ENCODE measurements at places on chromosomes 3 and 15.

- DNase-seq: no peak
Measured at GRCh38 chr3:113284453-113285050, 73.2 kb downstream of the BOC start.

GRCh38 chr3:64088408-64089205 is 65.3 kb upstream of the PSMD6 start:
- DNase-seq: no peak

GRCh38 chr3:9411302-9411701 is 13.9 kb downstream of the SETD5 start:
- DNase-seq: no peak

DNA sequence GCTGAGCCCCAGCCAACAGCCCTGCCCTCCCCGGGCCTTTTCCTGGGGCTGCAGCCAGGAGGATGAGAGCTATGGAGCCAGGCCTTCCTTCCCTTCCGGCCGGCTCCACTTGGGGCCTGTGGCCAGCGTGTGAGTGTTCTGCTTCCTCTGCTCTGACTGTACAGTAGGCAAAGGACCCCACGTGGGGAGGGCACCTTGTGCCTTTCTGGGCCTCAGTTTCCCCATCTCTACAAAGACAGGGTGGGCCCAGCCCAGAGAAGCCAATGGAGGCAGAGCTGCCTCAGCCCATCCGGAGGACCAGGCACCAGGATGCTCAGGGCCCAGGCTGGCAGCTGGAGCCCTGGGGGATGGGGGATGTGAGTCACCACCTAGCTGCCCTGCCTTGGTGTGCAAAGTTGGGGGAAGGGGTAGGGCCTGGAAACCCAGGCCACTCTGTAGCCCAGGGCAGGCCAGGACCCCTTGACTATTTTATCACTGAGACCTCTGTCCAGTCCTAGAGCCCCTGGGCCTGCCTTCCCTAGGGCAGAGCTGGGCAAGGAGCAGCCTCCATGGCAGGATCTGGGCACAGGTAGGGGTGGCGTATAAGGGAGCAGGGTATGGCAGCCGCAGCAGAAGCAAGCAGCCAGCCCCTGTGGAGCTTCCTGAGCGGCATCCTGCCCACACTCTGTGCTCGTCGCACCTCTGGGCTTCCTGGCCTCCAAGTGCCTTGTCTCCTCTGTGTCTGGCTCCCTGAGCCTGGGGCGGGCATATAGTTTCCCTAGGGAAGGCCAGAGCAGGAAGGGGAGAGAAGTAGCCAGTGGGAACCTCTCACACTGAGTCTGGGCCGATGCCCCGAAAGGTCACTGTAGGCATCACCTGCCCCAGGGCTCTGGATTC is 1.8 kb downstream of the PSTPIP1 start:
- peak; percentile 62 for DNase-seq

GRCh38 chr3:39917065-39917773 is 107.8 kb downstream of the MYRIP start:
- no peak for DNase-seq

- no peak for DNase-seq
Measured at GRCh38 chr3:16056217-16056616, 118.3 kb upstream of the GALNT15 start.

DNA sequence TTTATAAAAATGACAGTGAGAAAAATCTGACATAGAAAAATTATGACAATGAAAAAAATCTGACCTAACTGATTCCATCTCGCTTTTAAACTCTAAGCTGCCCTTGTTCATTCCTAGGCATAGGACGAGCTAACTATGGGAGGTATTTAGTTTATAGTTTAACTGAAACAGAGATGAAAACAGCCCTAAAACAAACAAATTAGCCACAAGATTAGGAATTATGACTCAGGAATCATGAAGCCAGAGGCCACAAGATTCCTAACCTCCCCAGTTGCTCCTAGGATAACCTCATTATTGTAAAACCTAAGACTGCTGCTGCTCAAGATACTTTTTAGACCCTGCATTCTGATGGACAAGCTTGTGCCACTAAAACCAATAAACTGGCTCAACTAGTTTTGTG is 122.7 kb upstream of the MNS1 start:
- no peak for DNase-seq

Data from activated effector memory CD4-positive, alpha-beta T cell treated with Interleukin-2 at 50 U/mL for 16 hours (primary cell).